Ecto neural progenitor cell (in vitro differentiated cells): ENCODE measurements at places on chromosomes 13 and 19.

DNA sequence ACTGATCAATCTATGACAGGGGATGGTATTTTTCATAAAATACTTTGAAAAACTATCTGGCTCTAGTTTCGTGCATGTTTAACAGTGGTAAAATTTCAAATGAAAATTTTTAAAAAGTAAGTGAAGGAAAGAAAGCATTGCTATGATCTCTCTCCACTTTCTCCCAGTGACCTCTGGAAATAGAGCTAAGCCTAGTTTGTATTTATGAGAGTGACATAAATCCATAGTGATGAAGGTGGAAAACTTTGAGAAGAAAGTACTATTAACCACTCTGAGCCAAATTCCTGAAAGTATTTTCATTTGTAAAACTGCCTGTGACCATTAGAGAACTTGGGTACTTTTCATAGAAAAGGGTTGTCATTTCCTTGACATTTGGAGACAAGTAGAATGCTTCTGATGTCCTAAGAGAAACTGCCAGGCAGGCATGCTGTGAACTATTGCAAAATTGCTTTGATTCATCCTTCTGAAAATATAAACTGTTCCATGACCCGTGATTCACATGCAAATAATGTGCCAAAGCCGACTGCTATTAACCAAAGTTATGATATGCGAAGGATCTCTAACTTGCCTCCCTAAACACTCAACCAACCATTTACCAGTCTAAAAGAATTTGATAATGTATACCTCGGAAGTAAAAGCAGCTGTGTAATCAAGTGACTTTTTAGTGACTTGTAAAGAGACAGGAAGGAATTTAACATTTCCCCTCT is 133.2 kb downstream of the VWA8 start:
- DNase-seq: no peak

- DNase-seq: no peak
Measured at GRCh38 chr19:35011737-35012682, 11.9 kb downstream of the GRAMD1A start.

DNA sequence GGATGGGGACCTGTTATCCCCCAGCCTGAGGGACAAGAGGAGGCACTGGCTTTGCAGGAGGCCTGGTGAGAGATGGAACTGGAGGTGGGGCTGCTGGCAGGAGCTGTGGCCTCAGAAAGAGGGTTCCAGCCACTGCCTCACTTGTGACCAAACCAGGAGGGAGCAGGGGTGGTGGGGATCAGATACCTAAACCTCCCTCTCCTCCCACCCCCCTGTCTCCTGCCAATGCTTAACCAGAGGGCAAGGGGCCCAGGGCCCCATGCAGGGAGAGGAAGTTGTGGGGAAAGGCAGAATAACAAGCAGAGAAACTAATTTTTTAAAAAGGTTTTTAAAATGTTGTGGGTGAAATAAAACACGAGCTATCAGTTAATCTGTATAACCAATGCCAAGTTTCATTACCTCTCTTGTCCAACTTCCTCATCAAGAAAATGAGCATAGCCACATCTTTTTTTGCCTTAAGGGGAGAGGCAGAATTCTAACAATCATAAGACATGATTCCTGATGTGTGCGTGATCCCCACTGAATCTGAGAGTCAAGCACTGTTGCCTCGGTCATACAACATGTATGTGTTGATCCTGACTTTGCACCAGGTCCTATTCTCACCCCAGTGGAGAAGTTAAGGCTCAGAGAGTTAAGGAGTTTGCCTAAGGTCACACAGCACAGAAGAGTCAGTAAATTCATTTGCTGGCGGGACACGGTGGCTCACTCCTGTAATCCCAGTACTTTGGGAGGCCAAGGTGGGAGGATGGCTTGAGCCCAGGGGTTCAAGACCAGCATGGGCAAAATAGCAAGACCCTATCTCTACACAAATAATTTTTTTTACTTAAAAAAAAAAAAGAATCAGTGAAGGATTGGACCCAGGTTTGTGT is 12.9 kb downstream of the FXYD5 start:
- no peak for DNase-seq

DNA sequence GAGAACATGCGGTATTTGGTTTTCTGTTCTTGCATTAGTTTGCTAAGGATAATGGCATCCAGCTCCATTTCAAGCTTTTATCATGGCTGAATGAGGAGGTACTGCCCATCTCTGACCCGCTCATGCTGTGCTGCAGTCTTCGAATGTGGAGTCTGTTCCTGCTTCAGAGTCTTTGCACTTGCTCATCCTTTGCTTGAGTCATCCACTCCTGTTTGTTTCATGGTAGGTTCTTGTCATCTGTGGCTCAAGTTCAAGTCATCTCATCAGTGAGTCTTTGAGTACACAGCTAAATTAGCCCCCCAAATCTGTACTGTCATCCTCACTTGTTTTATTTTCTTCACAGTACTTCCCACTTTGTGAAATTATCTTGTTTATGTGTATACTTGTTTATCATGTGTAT is 5.4 kb downstream of the UCHL3 start:
- DNase-seq: no peak

DNA sequence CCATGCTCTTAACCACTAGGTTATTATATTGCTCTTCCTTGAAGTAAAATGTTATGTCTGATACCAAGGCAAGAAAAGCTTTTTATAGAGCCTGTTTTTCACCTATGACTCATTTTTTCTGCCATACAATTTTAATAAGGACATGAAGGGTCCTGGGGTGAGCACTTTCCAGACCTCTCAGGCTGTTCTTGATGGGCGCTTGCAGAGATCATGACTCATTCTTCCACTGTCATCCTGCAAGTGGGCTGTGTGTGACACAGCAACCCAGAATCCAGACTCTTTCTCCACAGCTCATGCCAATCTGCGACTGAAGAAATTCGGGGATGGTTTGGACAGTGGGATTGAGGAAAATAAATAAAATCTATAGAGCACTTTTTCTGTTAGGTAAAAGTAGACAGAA is 506.7 kb upstream of the NBEA start:
- DNase-seq: no peak

DNA sequence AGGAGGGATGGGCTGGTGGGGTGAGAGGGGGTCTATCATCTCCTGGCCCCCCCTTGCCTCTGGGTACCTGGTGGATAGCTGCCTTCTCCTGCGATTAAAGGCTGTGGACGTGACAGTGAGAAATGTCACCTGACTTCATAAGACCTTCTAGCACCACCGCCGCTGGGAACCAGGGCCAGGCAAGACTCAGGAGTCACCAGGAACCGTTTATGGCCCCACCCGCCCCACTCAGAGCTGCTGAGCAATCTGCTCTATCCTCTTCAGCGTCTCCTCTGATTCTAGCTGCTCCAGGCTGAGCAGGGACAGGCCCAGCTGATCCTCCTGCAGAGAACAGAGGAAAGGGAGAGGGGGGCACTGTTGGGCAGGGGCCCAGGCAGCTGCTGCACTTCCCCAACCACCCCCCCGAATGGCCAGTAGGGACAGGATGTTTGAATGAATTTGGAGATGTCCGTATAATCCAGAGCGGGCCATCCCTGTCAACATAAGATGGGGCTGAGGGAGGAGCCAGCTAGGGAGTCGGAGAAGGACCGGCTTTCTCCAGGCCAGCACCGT is 10.9 kb downstream of the KLC3 start:
- DNase-seq: no peak

GRCh38 chr19:37074111-37074510 is 4.1 kb upstream of the ZNF420 start:
- no peak for DNase-seq

DNA sequence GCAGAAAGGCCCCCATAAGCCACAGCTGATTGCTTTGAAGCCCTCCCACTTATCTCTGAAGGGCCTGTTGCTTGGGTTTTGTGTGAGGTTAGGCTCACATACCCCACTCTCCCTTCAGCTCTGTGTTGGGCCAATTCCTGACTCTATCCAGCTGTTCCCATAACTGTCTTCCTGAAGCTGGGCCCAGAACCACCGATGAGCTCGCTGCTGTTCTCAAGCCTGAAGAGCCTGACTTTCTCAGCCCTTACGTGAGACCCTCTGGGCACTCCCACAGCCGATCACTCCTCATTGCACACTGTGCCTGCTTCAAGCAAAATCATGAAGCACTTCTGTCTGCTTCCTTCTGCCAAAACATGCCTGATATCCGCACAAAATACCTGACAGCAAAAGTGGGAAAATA is 124.1 kb downstream of the CRYL1 start:
- no peak for DNase-seq

DNA sequence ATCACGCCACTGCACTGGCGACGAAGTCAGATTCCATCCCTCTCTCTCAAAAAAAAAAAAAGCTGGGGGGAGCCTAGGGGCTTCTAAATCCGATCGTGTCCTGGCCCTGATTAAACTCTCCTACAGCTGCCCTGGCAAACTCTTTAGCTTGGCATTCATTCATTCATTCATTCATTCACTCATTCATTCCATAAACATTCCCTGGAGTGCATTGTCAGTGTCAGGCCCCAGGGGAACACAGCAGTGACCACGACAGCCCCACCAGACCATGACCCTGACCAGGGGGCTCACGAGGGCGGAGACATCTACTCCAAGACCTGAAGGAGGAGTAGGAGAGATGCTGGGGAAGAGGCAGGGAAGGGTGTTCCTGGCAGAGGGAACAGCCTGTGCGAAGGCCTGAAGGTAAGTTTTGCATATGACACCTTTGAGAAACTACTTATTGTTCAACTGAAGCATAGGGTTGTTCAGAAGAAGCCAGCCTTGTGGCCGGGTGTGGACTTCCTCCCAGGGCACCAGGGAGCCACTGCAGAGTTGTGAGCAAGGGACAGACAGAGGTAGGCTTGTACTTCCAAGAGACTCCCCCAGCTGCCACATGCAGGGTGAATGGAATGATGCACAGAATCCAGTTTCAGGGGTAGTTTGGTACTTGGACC is 24.5 kb downstream of the CEACAM16 start:
- no peak for DNase-seq

GRCh38 chr13:44516771-44517170 is 59.4 kb downstream of the TSC22D1 start:
- DNase-seq: no peak

GRCh38 chr13:47932950-47933923 is 67.8 kb downstream of the SUCLA2 start:
- no peak for DNase-seq

GRCh38 chr13:66864627-66865026 is 365.5 kb downstream of the PCDH9 start:
- no peak for DNase-seq

DNA sequence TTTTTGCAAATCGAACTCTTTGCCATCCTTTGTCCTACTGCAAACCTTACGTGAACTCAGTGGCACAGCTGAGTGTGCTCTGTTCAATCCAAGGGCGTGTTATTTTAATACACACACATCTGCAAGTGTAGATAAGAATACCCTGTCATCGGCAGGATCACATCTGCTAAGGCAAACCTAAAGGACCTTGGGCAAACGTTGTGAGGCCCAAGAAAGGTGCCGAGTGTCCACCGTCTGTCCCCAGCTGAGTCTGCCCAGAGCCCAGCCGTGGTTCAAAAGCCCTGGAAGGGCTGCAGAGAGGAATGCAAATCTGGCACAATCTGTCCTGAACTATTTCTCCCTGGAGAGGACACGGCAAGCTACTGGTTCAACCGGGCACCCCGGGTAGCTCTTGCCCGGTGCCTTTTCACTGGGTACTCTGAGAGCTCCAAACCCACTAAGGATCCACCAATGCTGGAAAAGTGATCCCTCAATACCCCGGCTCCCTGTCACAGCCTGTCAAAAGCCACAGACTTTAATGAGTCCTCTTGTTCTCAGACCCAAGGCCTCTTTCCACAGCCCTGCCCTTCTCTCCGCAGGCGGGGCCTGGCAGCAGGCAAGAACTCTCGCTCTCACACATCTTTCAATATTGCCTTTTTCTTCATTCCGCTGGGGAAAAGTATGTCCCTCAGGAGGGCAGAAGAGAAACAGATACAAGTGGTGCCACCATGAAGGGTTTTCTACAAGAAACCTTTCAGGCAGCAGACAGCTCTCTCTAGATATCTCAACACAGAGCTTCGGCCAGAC is 17.0 kb downstream of the SLC7A1 start:
- DNase-seq: no peak

- DNase-seq: no peak
Measured at GRCh38 chr19:47144630-47145029, 14.0 kb downstream of the SAE1 start.

GRCh38 chr13:41909506-41909905 is 51.4 kb downstream of the VWA8 start:
- DNase-seq: no peak

DNA sequence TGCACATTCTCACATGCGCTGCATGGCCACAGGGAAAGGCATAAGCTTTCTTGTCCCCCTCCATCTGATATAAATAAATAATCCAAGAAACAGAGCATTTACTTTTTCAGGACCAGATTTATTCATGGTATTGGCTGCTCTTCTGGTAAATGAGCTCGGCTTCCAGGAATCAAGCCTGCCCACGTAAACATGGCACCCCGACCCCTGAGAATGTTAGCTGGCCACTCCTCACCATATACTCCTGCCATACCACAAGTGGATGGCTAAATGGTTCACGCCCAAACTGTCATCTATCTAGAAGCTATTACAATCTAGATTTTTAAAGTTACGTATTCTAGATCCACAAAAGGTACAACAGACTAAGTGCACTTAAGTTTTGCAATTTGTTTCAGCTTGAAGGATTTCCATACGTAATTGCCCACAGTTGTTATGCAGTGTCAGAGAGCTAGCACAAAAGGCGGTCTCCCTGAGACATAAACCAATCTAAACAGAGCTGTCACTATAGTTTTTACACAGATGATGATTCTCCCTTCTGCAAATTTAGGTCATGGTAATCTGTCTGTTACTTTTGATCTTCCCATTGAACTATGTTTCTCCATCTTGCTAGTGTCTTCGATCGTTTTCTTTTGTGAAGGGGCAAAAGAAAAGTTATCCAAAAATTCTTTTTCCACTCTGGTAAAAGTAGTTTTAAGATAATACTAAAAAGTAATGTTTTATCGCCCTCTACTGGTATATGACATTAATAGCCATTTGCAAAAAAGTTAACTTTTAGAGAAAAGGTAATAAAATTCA is 16.2 kb upstream of the FOXO1 start:
- no peak for DNase-seq

GRCh38 chr13:30905932-30906383 is at the start of gene MEDAG:
Gene MEDAG, plus strand, starts transcription at chr13:30906271. Its CDS starts 245 bp downstream, at chr13:30906516.
- peak; percentile 43 for DNase-seq

- no peak for DNase-seq
Measured at GRCh38 chr19:17196610-17197009, 18.5 kb upstream of the USE1 start.

DNA sequence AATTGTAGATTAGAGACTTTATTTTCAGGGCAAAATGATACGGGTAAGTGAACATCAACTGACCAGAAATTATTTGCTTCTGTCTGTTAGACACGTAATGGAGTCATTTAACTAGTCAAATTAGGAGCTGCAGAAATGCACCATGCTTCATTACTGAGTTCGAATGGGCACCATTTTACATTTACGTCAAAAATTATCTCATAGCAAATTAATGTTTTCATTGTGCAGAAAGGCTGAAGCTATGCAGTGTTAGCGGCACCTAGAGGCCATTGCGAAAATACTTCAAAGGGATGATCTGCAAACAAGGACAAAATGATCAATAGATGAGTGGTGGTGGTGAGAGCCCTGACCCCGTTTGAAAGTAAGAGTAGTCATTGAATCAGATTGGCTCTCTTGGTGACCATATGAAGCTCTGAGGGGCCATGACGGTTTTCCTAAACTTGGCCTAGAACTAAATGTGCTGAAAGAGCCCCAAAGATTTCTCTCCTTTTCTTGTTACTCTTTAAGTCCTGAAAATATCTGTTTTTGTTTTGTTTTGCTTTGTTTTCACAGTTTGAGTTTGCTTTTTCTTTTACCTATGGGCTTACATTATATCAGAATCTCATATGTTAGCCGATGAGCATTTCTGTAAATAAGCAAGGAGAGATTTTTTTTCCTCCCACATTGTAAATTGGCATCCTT is 277.9 kb downstream of the ZNF536 start:
- no peak for DNase-seq

GRCh38 chr19:41324921-41325639 is 15.1 kb downstream of the CCDC97 start:
- DNase-seq: no peak
